ENCODE measurements at places on chromosomes 2 and 18. TPM values are rescaled to one million over a fixed set of nuclear protein-coding genes. Genes with fewer than 3 reads are reported as not detected.

The ADD2 gene
- 17.3 TPM for polyA plus RNA-seq

The SNORC gene
- not detected for polyA plus RNA-seq

The ANKRD53 gene
- not detected for polyA plus RNA-seq

The SPC25 gene
- polyA plus RNA-seq: not detected

Measured in IgD-negative memory B cell (primary cell).